ENCODE measurements at places on chromosomes 3 and 15.

- DNase-seq, result no peak
- no peaks in the 10 kb centered on the region for H3K4me1 ChIP-seq
- H3K36me3 ChIP-seq, result no peaks in the 10 kb centered on the region
- H3K27me3 ChIP-seq, result no peaks in the 10 kb centered on the region
Observed at GRCh38 chr15:27499191-27499590, 528.2 kb downstream of the GABRG3 start.

- DNase-seq, result peak; percentile 96
- H3K36me3 ChIP-seq, result peaks cover 64% of the 10 kb centered on the region
- peak overlapping the region; percentile 42 for H3K4me3 ChIP-seq
Observed at GRCh38 chr15:92917598-92918407, 17.7 kb downstream of the CHD2 start.

DNA sequence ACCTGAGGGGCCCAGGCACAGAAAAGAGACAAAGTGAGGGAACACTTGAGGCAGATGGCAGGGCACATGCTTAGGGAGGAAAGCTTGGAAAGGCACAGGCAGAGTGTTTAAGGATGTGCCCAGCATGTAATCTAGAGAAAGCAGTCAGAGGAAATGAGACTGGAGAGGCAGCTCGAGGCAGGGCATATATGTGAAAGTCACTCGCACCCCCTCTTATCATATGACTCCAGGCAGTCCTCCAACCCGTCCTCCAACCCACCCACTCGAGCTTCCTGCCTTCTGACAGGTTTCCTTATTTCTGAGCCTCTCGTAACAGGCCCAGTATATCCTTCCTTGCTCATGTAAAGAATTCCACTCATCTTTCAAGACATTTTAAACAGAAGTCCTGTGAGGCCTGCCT, 294.0 kb downstream of the SOX2 start:
- no peaks in the 10 kb centered on the region for H3K27me3 ChIP-seq
- H3K4me3 ChIP-seq, result no peak overlapping the region
- H3K27ac ChIP-seq, result no peak overlapping the region
- H3K4me1 ChIP-seq, result no peaks in the 10 kb centered on the region

GRCh38 chr15:92914768-92915221, 14.7 kb downstream of the CHD2 start:
- H3K36me3 ChIP-seq, result peaks cover 66% of the 10 kb centered on the region
- peaks cover 82% of the 10 kb centered on the region for H3K4me1 ChIP-seq
- H3K27me3 ChIP-seq, result no peaks in the 10 kb centered on the region
- peak overlapping the region; percentile 96 for H3K27ac ChIP-seq
- peak overlapping the region; percentile 86 for H3K4me3 ChIP-seq

GRCh38 chr3:8456412-8456811, 45.2 kb upstream of the LMCD1 start:
- H3K27ac ChIP-seq, result no peak overlapping the region
- DNase-seq, result no peak
- H3K4me1 ChIP-seq, result no peaks in the 10 kb centered on the region
- H3K36me3 ChIP-seq, result no peaks in the 10 kb centered on the region
- no peak overlapping the region for H3K4me3 ChIP-seq
- H3K27me3 ChIP-seq, result no peaks in the 10 kb centered on the region

GRCh38 chr3:114379266-114379665, 85.4 kb downstream of the TIGIT start:
- H3K4me3 ChIP-seq, result no peak overlapping the region
- no peak for DNase-seq
- no peaks in the 10 kb centered on the region for H3K36me3 ChIP-seq
- no peak overlapping the region for H3K27ac ChIP-seq
- H3K27me3 ChIP-seq, result no peaks in the 10 kb centered on the region
- no peaks in the 10 kb centered on the region for H3K4me1 ChIP-seq

DNA sequence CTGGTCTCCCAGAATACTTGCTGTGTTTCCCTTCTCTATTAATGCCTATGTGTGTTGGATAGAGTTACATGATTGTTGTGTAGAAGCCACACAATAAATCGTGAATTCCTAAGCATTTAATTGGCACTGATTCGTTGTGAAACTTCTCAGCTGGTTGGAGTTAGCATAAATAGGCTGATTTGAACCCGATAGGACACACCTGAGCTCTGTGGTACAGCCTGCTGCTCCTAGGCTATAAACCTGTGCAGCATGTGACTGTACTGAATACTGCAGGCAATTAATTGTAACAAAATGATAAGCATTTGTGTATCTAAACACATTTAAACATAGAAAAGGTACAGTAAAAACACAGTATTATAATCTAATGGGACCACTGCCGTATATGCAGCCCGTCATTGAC, 4.9 kb downstream of the ACAD11 start:
- no peak for DNase-seq
- no peaks in the 10 kb centered on the region for H3K36me3 ChIP-seq
- H3K27ac ChIP-seq, result no peak overlapping the region
- H3K27me3 ChIP-seq, result no peaks in the 10 kb centered on the region
- H3K4me3 ChIP-seq, result no peak overlapping the region

DNA sequence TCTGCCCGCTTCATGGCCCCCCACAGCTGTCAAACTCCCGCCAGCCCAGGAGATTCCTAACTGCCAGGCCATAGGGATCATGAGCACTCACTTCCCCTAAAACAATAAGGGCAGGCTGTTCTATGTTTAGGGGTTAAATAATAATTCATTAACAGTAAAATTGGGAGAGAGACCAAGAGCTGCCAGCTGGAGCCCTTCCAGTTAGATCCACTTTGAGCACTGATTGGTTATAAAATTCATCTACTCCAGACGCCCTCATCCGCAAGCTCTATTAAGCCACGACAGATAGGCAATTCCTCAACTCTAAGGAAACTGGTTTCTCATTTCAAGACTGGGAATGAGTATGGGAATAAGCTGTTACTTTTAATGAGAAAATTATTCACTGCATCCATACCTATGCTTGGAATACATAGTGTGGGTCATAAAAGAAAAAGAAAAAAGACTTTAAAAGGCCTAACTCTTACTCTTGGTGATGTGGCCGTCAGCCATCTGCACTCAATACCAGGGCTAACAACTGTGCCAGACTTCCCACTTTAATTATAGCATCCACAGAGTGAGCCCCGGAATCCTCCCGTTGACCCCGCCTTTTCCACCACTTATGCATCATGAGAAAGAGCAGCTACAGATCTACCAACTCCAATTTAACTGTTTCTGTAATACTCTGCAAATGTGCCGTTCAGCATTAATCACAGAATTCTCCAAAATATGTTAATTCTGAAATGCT, 44.5 kb downstream of the IL17RD start:
- DNase-seq, result no peak
- H3K27ac ChIP-seq, result no peak overlapping the region
- peaks cover 14% of the 10 kb centered on the region for H3K27me3 ChIP-seq

DNA sequence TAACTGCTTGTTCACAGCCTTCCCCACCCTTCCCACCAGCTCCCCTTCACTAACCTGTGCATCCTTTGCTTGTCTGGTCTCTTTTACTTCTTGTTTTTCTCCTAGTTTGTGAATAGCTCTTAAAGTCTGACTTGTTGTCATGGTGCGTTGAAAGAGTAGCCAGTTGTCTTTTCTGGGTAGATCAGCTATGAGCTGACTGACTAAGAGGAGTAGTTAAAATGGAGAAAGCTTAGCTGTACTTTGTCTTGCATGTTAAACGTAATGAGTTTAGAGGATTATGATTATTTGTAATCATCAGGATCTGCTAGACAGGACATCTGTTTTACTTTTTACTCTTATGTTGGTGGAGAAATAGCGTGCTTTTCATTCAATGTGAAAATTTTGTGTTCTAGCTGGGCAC, 35.9 kb downstream of the ATP2C1 start:
- H3K4me3 ChIP-seq, result no peak overlapping the region
- peaks cover 22% of the 10 kb centered on the region for H3K36me3 ChIP-seq
- no peaks in the 10 kb centered on the region for H3K27me3 ChIP-seq
- no peak overlapping the region for H3K27ac ChIP-seq
- DNase-seq, result no peak

All from activated naive CD4-positive, alpha-beta T cell treated with anti-CD3 and anti-CD28 coated beads, Interleukin-2, amount 10 ng/mL, durations not matched to agents 7 days and 5 days (primary cell).